ENCODE measurements at places on chromosomes 4 and X.

DNA sequence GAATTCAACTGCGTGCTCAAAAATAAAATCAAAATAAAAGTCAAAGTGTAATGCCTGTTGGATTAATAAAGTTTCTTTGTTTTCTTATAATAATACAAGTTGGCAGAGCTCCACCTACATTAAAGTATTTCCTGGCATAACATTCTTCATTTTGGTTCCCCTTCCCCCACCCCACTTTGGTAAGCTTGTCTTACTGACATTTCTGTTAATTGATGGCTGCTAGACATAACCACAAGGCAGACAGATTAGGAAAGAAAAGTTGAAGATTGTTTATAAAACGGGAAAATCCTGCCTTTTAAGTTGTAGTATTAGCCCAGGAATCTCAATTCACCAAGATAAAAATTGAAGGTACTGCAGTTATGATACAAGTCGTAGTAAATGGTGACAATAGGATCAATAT, 246.5 kb upstream of the RPS6KA3 start:
- DNase-seq, result no peak
- H3K4me1 ChIP-seq, result no peaks in the 10 kb centered on the region
- H3K36me3 ChIP-seq, result no peaks in the 10 kb centered on the region
- H3K27ac ChIP-seq, result no peak overlapping the region

- no peaks in the 10 kb centered on the region for H3K4me1 ChIP-seq
- H3K36me3 ChIP-seq, result no peaks in the 10 kb centered on the region
- no peak overlapping the region for H3K27ac ChIP-seq
- no peaks in the 10 kb centered on the region for H3K27me3 ChIP-seq
- no peak overlapping the region for H3K4me3 ChIP-seq
Measured at GRCh38 chr4:11259837-11260236, 168.9 kb downstream of the HS3ST1 start.

DNA sequence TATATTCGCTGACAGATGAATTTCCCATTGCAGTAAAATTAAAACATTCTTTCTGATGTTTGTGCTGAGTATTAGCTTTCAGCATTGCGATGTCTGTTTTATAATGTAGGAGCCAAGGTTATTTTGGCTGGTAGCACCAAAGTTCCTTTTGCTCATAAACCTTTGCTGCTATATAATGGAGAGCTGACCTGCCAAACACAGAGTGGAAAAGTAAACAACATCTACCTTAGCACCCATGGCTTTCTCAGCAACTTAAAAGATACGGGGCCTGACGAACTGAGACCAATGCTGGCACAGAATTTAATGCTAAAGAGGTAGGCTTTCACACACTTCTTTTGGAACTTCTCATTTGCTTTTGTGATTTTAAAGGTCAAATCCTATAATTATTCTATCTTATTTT, 46.0 kb downstream of the WDR19 start:
- H3K4me3 ChIP-seq, result no peak overlapping the region
- H3K36me3 ChIP-seq, result no peaks in the 10 kb centered on the region

DNA sequence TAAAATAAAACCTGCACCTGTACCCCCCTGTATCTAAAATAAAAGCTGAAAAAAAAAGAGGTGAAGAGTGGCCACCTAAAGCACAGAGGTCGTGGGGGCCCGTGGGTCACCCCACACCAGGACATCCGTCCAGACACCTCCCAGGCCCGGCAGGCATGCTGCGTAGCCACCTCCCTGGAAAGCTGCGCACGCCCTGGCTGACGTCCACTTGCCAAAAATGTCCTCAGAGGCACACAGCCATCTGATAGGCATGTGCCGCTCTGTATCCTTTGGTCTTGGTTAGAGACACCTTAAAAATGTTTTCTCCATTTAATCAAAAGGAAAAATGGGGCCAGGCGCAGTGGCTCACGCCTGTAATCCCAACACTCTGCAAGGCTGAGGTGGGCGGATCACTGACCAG, 17.7 kb downstream of the FAM53A start:
- DNase-seq, result no peak
- no peaks in the 10 kb centered on the region for H3K36me3 ChIP-seq
- H3K27me3 ChIP-seq, result no peaks in the 10 kb centered on the region
- no peak overlapping the region for H3K4me3 ChIP-seq
- peaks cover 3% of the 10 kb centered on the region for H3K4me1 ChIP-seq

GRCh38 chrX:119667111-119667878, 25.7 kb downstream of the SEPTIN6 start:
- DNase-seq, result no peak
- 0 out of 2 replicates have a peak, but pooled peaks cover 2% of the 10 kb centered on the region for H3K36me3 ChIP-seq

- no peak for DNase-seq
- no peaks in the 10 kb centered on the region for H3K36me3 ChIP-seq
- H3K4me3 ChIP-seq, result no peak overlapping the region
Measured at GRCh38 chrX:77779695-77780094, 6.3 kb downstream of the ATRX start.

DNA sequence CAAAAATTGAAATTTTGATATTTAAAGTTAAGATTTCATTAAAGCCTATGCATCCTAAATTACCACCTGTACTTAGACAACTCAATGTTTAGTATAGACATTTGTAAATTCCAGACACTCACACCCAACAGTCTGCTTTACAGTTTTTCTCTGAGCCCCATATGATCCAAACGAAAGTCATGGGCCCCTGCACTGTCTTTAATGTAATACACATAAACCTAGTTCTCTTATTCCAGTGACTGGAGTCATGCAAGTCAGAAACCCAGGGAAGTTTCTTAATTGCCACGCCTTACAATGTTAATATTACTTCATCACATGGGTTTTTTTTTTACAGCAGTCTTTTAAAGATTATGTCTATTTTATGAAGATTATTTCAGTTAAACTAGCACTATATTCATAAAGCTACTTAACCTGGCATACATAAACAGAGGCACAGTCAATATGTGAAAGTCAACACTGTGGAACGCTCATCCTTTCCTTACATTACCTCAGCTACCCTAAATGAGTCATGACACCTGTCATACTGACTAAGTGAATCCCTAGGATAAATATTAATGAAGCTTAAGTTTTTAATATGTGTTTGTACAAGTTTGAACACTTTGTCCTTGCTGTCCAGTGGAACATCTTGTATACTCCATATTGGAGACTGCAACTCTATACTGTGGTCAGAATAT, 67.7 kb upstream of the H2AZ1 start:
- H3K4me3 ChIP-seq, result no peak overlapping the region
- DNase-seq, result no peak
- no peaks in the 10 kb centered on the region for H3K27me3 ChIP-seq

- no peak overlapping the region for H3K27ac ChIP-seq
- peaks cover 7% of the 10 kb centered on the region for H3K4me1 ChIP-seq
- H3K36me3 ChIP-seq, result no peaks in the 10 kb centered on the region
- no peak for DNase-seq
Measured at GRCh38 chrX:49226946-49227345, 6.2 kb downstream of the CACNA1F start.

- no peaks in the 10 kb centered on the region for H3K36me3 ChIP-seq
- no peaks in the 10 kb centered on the region for H3K4me1 ChIP-seq
- no peaks in the 10 kb centered on the region for H3K27me3 ChIP-seq
- DNase-seq, result no peak
Measured at GRCh38 chrX:107440187-107440586, 9.3 kb upstream of the FRMPD3 start.

DNA sequence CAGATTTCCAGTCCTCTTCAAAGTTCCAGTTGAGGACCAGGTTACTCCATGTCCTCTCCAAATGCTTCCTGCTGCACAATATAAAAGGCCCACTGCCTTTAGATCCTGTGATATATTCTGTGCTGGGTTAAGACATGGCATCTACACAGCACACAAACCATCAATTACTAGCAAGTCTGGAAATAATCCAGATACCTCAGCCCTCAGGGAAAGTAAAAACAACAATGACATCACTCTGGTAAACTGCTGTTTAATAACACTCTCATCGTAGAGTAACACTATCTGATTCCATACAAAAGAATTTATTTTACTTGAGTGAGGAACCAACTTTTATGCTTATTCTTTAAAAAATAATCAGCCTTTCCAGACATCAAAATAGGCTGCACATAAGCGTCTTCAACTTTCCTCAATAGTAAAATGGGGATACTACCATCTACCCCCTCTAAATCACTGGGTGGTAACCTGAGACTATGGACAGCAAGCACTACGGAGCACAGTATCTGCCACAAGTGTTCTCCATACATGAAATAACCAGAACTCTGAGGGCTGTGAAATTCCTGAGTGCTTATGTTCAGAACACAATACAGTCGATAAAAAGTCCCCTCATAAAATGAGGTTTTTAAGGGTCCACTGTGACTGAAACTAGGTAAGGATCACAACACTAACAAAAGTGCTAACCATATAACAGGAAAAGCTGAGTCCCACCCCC, 53.4 kb downstream of the ABCG2 start:
- no peak overlapping the region for H3K27ac ChIP-seq
- H3K4me3 ChIP-seq, result no peak overlapping the region
- no peaks in the 10 kb centered on the region for H3K27me3 ChIP-seq
- DNase-seq, result no peak
- H3K4me1 ChIP-seq, result no peaks in the 10 kb centered on the region

DNA sequence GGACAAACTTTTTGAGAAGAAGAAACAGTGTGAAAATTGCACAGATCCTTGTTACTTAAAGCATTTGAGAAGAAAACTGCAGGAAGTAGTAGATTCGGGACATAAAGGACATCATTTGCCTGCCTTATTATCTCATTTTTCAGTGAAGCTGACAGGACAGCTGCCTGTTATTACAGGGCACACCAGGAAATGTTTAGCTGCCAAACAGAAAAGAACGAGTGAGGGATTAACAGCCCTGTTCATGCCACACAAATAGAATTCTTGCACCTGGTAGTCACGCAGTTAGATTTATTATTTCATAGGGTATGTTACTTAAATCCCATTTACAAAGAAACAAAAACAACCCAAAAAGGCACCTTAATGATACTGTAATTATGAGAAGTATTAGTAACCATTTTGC, 100.6 kb downstream of the CHIC2 start:
- H3K27ac ChIP-seq, result no peak overlapping the region
- H3K36me3 ChIP-seq, result no peaks in the 10 kb centered on the region
- DNase-seq, result no peak
- H3K4me1 ChIP-seq, result no peaks in the 10 kb centered on the region

DNA sequence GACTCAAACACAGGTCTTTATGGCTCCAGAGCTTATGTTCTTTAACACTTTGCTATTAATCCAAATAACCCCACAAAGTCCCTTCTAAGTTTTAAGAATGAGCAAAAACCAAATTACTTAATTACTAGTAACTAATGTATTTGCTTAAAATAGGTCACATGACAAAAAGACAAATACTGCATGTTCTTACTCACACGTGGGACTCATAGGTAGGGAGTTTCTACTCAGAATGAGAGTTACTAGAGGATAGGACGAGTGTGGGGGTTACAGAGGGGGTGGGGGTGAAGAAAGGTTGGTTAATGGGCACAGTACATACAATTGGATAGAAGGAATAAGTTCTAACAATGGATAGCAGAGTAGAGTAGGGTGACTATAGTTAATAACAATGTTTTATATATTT, 5.8 kb downstream of the RPS6KA3 start:
- no peaks in the 10 kb centered on the region for H3K27me3 ChIP-seq
- H3K4me1 ChIP-seq, result no peaks in the 10 kb centered on the region
- no peak overlapping the region for H3K27ac ChIP-seq
- no peaks in the 10 kb centered on the region for H3K36me3 ChIP-seq
- DNase-seq, result no peak

- DNase-seq, result no peak
- no peaks in the 10 kb centered on the region for H3K27me3 ChIP-seq
- H3K27ac ChIP-seq, result no peak overlapping the region
- H3K4me1 ChIP-seq, result no peaks in the 10 kb centered on the region
- no peak overlapping the region for H3K4me3 ChIP-seq
- no peaks in the 10 kb centered on the region for H3K36me3 ChIP-seq
Measured at GRCh38 chrX:25618248-25618647, 519.9 kb upstream of the MAGEB18 start.

DNA sequence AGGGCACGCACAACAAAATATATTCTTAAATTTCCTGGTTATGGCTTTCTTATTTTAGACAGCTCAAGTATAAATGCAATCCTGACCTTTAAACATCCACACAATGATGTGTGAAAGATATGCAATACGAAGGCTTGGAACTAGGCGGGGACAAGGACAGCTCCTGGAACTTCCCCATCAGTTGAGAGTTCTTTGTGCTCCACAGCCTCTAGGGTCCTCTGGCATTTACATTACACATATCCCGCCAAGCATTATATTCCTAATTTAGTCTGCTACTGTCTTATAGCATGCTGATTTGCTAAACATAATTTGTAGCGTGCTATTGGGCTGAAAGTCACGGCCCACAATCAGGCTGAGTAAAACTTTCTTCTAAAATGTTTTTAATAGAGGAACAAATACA, 74.4 kb downstream of the FTHL17 start:
- no peaks in the 10 kb centered on the region for H3K36me3 ChIP-seq
- H3K27ac ChIP-seq, result no peak overlapping the region
- no peaks in the 10 kb centered on the region for H3K27me3 ChIP-seq
- DNase-seq, result no peak
- no peak overlapping the region for H3K4me3 ChIP-seq

DNA sequence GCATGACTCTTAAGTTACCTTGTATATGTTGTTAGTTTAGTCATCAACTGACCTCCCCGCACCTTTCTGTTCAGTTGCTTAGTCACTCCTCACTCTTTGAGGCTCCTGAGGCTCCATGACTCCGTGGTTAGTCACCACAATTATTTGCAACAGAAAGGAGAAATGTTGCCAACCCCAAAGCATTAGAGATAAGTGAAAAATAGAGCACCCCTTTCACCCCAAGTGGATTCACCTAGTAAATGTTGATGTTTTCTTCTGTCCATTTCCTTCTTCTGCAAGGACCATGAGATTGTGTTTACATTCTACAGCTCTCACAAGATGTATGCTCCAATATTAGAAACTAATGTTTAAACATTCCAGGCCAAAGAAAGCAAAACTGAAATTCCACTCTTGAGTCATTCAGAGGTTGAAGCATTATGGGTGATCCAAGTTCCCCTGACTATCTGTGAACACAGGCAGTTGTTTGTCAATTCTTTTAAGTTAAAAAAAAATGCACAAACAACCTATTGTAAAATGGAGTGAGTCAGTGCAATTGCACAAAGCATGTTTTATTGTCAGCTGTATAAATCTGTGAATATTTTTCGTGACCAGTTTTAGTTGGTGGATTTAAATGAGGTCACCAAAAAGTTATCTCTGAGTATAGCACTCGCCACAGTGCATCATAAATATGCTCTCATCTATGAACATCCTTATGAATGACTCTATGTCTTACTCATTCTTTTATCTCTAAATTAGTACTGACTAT, 552.4 kb upstream of the MAGEB2 start:
- no peak for DNase-seq
- H3K4me1 ChIP-seq, result no peaks in the 10 kb centered on the region
- no peak overlapping the region for H3K27ac ChIP-seq

- H3K4me1 ChIP-seq, result 0 out of 2 replicates have a peak, but pooled peaks cover 4% of the 10 kb centered on the region
- no peak overlapping the region for H3K4me3 ChIP-seq
- no peak overlapping the region for H3K27ac ChIP-seq
- DNase-seq, result no peak
- no peaks in the 10 kb centered on the region for H3K27me3 ChIP-seq
Measured at GRCh38 chr4:2253160-2254084, 8.5 kb downstream of the MXD4 start.

Measured in H1 (cell line).